ENCODE measurements at places on chromosomes 7 and 10.
A peak's percentile ranks its signal among the peaks of the same experiment; 100 is the strongest.

DNA sequence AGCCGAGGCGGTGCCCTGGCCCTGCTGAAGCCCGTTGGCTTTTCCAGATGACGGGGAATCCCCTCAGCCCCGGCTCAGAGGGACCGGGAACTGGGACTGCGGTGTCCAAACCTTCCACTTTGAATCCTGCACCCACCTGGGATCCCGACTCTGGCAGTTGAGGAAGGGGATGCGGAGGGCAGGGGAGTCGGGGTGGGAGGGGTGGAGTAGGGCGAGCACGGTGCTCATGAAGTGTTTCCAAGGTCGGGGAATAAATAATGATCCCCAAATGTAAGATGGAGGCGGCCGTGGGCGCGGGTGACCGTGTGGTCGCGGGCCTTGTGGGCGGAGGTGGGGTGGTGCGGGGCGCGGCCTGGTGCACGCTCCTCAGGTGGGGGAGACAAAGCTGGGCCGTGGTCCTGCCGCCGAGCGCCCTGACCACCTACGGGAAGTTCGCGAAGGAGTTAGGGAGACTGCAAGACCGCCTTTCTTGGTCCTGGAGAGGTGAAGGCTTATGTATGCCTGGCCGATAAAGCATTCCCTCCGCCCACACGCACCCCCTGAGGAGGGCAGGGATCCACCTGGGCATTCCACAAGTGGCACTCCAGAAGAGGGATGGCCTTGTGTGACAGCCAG lies 1.4 kb downstream of the MTURN start:
- no peak for DNase-seq

- DNase-seq, result no peak
Observed at GRCh38 chr10:74194999-74195398, 44.0 kb downstream of the ADK start.

DNA sequence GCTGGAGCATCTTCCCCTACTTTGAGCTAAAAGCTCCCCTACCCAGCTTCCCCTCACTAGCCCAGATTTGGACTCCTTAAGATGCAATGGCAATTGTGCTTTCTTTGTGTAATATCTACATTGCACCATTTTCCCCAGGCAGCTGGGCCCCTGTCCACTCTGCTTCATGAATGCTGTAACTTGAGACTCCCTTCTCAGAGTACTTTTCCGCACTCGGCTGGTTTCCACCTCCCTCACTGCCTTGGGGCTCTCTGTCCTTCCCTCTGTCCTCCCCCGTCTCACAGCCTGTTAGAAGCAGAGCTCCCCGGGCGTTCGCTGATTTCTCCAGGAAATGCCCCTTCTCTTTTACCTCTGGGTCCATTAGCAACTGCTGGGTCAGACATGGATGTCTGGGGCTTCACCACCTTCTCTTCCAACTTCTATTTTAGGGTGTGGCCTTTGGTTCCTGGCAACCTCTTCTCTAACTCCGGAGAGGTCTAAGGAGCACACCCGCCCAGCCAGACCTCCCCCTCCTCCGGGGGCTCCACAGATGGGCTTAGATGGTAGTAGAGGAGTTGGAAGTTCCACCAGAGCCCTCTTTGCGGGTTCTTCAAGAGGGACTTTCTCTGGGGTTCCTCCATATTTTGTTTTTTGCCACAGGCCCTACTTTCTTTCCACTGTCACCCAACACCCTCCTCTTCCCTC lies 2.9 kb upstream of the TMEM72 start:
- no peak for DNase-seq

- DNase-seq, result no peak
Observed at GRCh38 chr10:27108165-27108564, 7.9 kb upstream of the ANKRD26 start.

DNA sequence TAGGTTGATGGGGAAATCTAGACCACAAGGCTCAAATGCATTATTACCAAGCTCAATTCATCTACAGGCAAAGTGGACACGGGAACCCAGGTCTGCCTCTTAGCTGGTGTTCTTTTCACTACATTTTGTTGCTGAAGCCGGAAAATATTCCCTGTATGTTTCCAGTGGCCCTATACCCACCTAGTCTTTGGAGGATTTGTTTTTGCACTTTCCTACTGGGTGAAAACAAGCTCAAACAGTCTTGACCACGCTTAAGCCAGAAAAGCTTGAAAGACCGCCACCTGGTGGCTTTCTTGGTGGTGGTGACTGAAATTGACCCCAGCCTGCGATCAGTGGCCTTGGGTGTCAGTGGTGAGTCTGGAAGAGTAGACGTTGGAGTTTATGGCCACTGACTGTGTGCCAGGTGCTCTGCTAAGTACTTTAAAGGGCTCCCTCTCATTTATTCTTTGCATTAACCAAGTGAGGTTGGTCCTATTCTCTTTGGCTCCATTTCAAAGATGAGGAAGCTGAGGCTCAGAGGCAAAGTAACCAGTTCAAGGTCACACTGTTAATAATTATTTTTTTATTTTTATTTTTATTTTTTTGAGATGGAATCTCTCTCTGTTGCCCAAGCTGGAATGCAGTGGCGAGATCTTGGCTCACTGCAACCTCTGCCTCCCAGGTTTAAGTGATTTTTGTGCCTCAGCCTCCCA lies 11.1 kb upstream of the CRTAC1 start:
- DNase-seq, result no peak

DNA sequence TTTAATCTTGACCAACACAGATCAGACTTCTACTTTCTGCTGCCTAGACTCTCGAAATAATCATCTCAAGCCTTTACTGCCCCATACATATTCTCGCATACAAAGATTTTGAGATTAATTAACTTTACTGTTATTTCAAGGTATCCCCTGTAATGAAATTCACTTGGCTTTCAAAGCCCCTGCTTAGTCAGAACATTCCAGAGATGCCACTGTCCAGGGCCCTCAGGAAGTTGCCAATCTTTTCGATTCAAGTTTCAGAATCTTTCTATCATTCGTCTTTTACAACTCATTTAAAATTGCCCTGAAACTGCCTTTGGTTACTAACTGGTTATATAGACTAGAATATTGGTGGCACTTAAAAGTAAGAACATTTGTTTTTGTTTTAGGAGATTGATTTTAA lies 320.2 kb downstream of the CDK14 start:
- DNase-seq, result no peak

DNA sequence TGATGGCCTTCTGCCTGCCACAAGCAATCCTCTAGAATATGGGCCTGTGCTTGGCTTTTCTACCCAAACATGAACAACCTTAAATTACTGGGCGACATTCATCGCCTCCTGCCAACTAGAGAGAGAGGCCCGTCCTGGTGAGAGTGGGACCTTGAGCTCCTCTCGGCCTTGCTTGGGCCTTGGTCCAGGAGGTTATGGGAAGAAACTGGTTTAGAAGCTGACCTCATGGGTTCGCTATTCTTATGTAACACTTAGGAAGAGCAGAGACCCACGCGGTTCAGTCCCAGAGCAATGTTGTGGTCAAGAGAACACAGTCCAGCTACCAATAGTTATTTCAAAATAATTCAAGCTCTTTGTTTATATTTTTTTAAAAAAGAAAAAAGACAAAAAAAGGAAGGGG lies 176.3 kb upstream of the ZNF32 start:
- no peak for DNase-seq

DNA sequence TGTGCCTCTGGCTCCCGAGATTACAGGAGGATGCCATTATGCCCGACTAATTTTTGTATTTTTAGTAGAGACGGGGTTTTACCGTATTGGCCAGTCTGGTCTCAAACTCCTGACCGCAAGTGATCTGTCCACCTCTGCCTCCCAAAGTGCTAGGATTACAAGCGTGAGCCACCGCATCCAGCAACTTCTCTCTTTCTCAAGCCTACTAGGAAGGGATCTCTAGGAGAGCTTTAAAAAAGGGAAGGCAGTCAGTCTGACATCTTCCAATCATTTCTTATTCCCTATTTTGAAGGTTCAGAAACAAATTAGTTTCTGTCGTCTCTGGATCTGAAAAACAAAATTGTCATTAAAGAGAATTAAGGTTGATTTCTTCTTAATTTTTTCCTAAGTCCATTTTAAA lies 2.5 kb upstream of the TMEM26 start:
- DNase-seq, result no peak

DNA sequence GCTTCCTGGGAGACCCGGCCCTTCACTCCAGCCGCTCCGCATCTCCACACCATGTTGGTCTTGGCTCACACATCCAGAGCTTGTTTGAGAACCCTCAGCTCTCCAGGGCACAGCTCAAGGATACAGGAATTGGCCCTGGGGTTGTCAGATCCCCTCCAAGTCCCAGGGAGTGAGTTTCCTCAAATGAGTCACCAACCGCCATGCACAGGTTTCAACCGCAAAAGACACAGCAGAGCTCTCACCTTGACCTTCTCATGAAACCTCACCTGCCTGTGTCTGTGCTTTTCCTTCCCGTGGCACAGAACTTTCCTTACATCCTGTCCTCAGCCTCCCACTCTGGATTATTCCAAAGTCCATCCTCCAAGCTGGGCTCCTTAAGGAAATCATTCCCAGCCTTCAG lies 20.6 kb downstream of the AZGP1 start:
- no peak for DNase-seq

GRCh38 chr7:132203021-132203420 lies 373.2 kb downstream of the PLXNA4 start:
- no peak for DNase-seq

DNA sequence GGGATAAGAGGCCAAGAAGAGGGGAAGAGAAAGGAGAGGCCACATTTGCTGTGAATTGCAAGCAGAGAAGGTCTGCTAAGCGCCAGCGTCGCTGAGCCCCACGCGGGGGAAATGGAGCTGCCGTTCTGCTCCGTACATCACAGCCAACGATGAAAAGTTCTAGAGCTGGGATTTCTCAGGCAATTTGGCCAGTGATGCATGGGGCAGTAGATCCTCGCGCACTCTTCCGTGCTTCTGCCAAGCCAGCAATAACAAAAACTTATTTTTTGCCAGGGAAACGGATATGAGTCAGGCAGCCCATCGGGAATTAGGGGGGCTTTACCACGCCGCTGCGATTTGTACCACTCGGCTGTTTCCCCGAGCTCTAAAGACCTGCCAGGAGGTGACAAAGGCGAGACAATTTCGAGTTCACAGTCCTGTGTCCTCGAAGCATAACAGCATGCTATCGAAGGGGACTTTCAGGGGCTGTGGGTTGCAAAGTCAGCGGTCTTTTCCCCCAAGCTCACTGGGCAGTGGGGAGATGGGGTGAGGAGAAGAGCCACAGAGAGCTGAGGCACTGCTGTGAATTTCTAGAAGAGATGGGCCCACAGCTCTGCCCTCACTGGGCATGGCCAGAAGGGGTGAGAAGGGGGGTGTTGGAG lies 30.0 kb upstream of the SLF2 start:
- DNase-seq, result no peak

DNA sequence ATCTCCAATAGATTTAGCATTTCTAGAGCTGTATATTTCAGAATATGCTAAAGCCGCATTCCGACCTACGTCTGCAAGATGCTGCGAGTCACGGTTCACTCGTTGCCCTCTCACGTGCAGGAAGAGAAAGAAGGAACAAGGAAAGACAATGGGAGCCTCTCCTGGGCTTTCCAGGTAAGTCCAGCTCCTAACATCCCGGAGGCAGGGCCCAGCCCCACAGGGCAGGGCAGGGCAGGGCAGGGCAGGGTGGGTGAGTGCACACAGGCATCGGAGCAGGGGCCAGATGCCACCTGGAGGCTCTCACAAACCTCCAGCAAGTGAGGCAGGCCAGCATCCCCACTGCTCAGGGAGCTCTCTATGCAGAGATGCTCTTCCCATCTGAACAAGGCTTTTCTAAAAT lies 50.8 kb downstream of the VOPP1 start:
- no peak for DNase-seq

DNA sequence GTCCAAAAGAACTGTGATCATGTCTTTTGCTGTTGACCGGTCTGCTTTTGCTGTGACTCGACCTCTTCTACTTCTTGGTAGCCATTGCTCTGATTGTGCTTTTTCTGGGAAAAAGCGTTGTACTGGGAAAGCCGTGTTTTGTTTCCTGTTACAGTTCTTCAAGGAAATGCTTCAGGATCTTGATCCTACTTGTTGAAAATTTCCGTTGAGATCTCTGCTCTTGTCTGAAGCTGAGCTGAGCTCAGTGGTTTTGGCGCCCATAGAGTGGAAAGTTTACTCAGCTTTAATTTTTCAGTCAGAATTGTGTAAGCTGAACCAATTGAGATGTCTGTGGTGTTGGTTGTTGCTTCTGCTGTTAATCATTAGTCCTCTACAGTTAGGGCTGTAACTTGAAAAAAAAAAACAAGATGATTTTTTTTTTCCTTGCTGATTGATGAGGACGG lies 302.2 kb downstream of the CCDC3 start:
- DNase-seq, result no peak

DNA sequence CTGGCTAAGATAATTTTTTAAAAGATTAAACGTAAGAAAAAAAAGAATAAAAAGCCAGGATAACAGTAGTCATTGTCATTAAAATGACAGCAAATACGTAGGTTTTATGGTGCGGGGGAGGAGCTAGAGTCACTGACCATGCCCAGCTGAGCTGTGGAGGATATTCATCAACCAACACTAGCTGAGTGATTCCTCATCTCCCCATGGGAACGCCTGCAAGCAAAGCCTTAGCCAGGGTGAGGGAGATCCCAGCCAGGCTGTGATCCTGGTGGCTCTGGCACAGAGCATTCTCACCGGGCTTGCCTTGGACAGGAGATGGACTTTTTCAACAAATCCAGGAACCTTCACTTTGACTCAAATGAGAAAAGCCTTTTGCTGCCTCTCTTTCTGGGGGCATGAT lies 94.2 kb downstream of the HIP1 start:
- DNase-seq, result no peak

DNA sequence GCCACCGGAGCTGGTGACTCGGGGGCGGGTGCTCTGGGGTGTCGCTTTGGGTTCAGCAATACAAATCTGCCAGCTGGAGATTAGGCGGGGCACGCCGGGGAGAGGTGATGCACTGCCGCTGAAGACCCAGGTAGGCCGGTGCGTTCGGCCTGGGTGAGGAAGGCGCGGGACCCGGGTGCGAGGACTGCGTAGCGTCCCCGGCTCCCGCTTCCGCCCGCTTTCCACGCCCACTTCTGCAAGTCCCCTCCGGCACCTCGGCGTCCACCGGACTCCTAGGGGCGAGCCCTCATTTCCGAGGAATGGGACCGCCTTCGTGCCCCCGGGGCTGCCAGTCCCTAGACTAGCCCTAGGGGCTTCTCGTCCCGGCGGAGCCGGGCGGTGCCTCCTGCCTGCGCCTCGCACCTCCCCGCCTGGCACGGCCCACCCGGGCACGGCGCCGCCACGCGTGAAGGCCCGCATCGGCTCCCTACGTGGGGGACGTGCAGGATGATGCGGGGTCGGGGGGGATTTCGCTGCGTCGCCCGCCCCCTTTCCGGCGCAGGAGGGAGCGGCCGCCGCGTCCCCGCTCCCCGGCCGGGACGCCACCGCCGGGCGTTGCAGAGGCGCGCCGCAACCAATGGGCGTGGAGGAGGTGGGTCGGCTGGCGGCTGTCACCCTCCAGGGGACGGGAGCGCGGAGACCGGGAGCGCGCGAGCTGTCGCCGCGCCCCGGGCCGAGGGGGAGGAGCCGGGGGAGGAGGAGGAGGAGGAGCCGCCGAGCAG lies 40.0 kb downstream of the HK1 start:
- peak; percentile 91 for DNase-seq

All from immature natural killer cell (primary cell).